Lower leg skin (tissue), 4 donors: ENCODE measurements at places on chromosomes 7 and 10. TPM values are rescaled to one million over a fixed set of nuclear protein-coding genes. Genes with fewer than 3 reads are reported as not detected.

GRCh38 chr7:63044721-63045120 lies 953.9 kb upstream of the ZNF722 start:
- peak; percentile 68 for DNase-seq

GRCh38 chr7:120859459-120859858 lies 1.5 kb upstream of the TSPAN12 start:
- no peak for DNase-seq

GRCh38 chr7:156001496-156002260 lies 189.4 kb upstream of the SHH start:
- DNase-seq: no peak

CLRN3 gene
- total RNA-seq: not detected

GDF10 gene
- total RNA-seq: 1.2 TPM
